ENCODE measurements at places on chromosomes 16 and 17. TPM values are rescaled to one million over a fixed set of nuclear protein-coding genes. Genes with fewer than 3 reads are reported as not detected.
A peak's percentile ranks its signal among the peaks of the same experiment; 100 is the strongest.

The CLDN7 gene
- 0.44 TPM for total RNA-seq

The SOST gene
- total RNA-seq: not detected

The CDRT15L2 gene
- total RNA-seq: not detected

The MRC2 gene
- total RNA-seq: 24.0 TPM

The RAB37 gene
- total RNA-seq: 2.1 TPM

The HS3ST4 gene
- total RNA-seq: 1.1 TPM

The KRTAP1-5 gene
- total RNA-seq: not detected

The GHDC gene
- total RNA-seq: 5.3 TPM

The OGFOD1 gene
- total RNA-seq: 45.6 TPM

DNA sequence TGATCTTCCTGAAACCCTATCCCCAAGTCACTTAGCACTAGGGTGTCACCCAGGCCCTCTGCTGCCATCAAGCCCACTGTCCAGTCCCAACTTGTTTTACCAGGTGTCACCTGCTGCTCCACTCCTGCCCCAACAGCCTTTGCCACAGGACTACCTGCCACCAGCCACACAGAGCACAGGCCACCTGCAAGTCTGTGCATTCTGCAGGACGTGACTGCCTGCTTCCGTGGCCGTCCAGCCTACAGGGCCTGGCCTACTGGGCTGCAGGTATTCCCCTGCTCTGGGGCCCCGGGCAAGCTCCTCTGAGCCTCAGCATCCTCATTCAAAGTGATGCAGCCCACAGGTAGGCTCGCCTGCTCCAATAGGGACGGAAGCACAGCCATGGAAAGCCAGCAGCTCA, 3.2 kb downstream of the MCRIP1 start:
- no peak overlapping the region for H3K27ac ChIP-seq
- no peaks in the 10 kb centered on the region for H3K36me3 ChIP-seq
- H3K27me3 ChIP-seq: peaks cover 16% of the 10 kb centered on the region
- H3K4me3 ChIP-seq: no peak overlapping the region
- DNase-seq: no peak

DNA sequence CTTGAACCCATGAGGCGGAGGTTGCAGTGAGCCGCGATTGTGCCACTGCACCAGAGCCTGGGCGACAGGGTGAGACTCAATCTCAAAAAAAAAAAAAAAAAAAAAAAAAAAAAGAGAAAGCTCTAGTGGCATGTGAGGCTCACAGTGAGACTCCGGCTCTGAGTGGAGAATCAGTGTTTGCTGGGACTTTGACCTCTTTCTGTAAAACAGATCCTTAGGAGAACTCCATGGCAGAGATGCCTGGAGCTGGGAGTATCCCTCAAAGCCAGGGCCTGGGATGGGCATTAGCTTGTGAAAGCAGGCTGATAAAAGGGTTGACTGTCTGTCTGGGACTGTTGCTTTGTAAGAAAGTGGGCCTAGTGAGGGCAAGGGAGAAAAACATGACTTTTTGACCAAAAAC, 46.4 kb downstream of the ZNF207 start:
- no peak overlapping the region for H3K4me3 ChIP-seq
- H3K27me3 ChIP-seq: peaks cover 3% of the 10 kb centered on the region
- no peak overlapping the region for H3K27ac ChIP-seq
- H3K36me3 ChIP-seq: peaks cover 7% of the 10 kb centered on the region

GRCh38 chr16:88131256-88131655, 180.0 kb downstream of the BANP start:
- H3K27me3 ChIP-seq: peaks cover 13% of the 10 kb centered on the region
- peaks cover 17% of the 10 kb centered on the region for H3K4me1 ChIP-seq
- no peak overlapping the region for H3K27ac ChIP-seq
- no peak for DNase-seq

DNA sequence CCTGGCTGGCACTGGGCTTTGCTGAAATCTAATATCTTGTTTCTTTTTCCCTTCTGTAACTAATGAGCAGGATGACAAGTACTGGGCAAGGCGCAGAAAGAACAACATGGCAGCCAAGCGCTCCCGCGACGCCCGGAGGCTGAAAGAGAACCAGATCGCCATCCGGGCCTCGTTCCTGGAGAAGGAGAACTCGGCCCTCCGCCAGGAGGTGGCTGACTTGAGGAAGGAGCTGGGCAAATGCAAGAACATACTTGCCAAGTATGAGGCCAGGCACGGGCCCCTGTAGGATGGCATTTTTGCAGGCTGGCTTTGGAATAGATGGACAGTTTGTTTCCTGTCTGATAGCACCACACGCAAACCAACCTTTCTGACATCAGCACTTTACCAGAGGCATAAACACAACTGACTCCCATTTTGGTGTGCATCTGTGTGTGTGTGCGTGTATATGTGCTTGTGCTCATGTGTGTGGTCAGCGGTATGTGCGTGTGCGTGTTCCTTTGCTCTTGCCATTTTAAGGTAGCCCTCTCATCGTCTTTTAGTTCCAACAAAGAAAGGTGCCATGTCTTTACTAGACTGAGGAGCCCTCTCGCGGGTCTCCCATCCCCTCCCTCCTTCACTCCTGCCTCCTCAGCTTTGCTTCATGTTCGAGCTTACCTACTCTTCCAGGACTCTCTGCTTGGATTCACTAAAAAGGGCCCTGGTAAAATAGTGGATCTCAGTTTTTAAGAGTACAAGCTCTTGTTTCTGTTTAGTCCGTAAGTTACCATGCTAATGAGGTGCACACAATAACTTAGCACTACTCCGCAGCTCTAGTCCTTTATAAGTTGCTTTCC, 56.0 kb downstream of the HLF start:
- H3K4me3 ChIP-seq: no peak overlapping the region
- peaks cover 1% of the 10 kb centered on the region for H3K27me3 ChIP-seq
- H3K4me1 ChIP-seq: no peaks in the 10 kb centered on the region

DNA sequence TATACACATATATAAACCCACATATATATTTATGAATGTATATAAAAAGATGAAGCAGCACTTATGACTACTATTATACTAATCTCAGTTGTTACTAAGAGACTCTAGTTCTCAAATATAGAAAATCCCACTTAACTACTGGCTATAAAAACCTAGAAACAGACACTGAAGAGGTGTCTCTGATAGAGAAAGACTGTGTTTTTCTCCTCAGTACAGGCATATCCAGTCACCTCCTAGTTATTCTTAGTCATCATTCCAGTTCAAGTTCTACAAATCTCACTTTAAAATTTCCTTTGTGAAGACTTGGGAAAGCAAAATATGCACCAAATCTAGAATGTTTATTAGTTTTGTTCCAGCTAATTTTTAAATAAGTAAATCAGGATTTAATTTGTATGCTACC, 93.9 kb downstream of the STH start:
- no peaks in the 10 kb centered on the region for H3K4me1 ChIP-seq
- no peaks in the 10 kb centered on the region for H3K36me3 ChIP-seq
- H3K27me3 ChIP-seq: peaks cover 5% of the 10 kb centered on the region
- DNase-seq: no peak

DNA sequence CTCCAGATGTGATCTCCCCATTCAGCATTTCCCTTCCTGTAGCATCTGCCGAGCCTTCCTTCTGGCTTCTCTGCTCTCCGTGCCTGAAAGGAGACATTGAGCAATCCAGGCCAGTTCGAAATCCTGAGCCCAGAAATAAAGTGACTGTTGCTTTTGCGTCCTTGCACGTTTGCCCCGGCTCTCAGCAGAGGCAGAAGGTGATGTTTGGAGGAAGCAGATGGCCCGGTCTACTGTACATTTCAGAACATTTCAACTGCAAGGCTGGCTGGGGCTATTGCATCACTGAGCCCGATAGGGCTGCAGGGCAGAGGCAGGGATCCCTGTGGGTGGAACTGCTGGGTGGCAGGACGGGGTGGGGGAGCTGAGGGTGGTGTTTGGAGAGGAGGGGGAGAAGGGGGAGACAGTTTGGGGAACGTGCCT, 29.4 kb downstream of the IRF8 start:
- DNase-seq: no peak
- peaks cover 16% of the 10 kb centered on the region for H3K27me3 ChIP-seq
- no peaks in the 10 kb centered on the region for H3K36me3 ChIP-seq
- peaks cover 21% of the 10 kb centered on the region for H3K4me1 ChIP-seq
- H3K4me3 ChIP-seq: peak overlapping the region; percentile 74

- peaks cover 7% of the 10 kb centered on the region for H3K36me3 ChIP-seq
- H3K27me3 ChIP-seq: peaks cover 2% of the 10 kb centered on the region
- DNase-seq: peak; percentile 42
- no peak overlapping the region for H3K4me3 ChIP-seq
- peaks cover 16% of the 10 kb centered on the region for H3K4me1 ChIP-seq
These were observed 74.2 kb downstream of the HAPSTR1 start for GRCh38 chr16:9165681-9166080.

GRCh38 chr17:33766721-33767120, 473.6 kb upstream of the ASIC2 start:
- H3K4me3 ChIP-seq: no peak overlapping the region
- peaks cover 11% of the 10 kb centered on the region for H3K4me1 ChIP-seq
- DNase-seq: no peak
- H3K27ac ChIP-seq: no peak overlapping the region

GRCh38 chr17:7471729-7472128, 7.7 kb downstream of the ZBTB4 start:
- peaks cover 3% of the 10 kb centered on the region for H3K4me1 ChIP-seq
- H3K27me3 ChIP-seq: peaks cover 4% of the 10 kb centered on the region
- no peak overlapping the region for H3K4me3 ChIP-seq
- no peaks in the 10 kb centered on the region for H3K36me3 ChIP-seq
- H3K27ac ChIP-seq: no peak overlapping the region

DNA sequence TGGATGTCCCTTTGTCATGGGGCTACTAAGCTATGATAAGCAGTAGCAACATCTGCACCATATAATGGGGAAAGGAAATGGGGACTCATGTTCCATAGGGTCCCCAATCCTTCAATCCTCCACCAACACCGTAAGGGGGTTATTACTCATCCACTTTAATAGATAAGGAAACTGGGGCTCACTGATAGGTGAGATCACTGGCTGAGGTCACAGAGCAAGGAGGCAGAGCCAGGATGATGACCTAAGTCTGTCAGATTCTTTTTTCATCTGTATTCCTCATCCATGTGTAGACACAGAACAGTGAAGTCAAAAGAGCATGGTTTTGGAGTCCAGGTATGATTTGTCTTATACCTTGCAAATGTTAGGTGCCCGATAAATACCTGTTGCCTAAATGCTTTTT, 10.5 kb upstream of the ADAMTS18 start:
- H3K36me3 ChIP-seq: no peaks in the 10 kb centered on the region
- peaks cover 13% of the 10 kb centered on the region for H3K4me1 ChIP-seq
- H3K27me3 ChIP-seq: peaks cover 5% of the 10 kb centered on the region
- no peak overlapping the region for H3K4me3 ChIP-seq
- no peak for DNase-seq

- H3K27ac ChIP-seq: peak within 1 kb of the TSS; percentile 82
- peaks cover 27% of the 10 kb centered on the region for H3K4me1 ChIP-seq
- peaks cover 58% of the 10 kb centered on the region for H3K27me3 ChIP-seq
- H3K36me3 ChIP-seq: no peaks in the 10 kb centered on the region
- peak within 1 kb of the TSS; percentile 95 for H3K4me3 ChIP-seq
These were observed at the start of gene HES7 for GRCh38 chr17:8123695-8124349. HES7 (minus strand) TSS chr17:8124106; CDS start chr17:8124084, 22 bp downstream.

Measured in glutamatergic neuron (in vitro differentiated cells).